ENCODE measurements at places on chromosomes 4 and X.
A peak's percentile ranks its signal among the peaks of the same experiment; 100 is the strongest.

- no peak for DNase-seq
Observed at GRCh38 chr4:3079694-3080123, 5.2 kb downstream of the HTT start.

- no peak for DNase-seq
Observed at GRCh38 chr4:181550381-181550780, 692.8 kb upstream of the TENM3 start.

- DNase-seq: no peak
Observed at GRCh38 chr4:89331686-89332544, 24.3 kb upstream of the GPRIN3 start.

GRCh38 chr4:30854531-30854930 is 134.4 kb downstream of the PCDH7 start:
- DNase-seq: no peak

DNA sequence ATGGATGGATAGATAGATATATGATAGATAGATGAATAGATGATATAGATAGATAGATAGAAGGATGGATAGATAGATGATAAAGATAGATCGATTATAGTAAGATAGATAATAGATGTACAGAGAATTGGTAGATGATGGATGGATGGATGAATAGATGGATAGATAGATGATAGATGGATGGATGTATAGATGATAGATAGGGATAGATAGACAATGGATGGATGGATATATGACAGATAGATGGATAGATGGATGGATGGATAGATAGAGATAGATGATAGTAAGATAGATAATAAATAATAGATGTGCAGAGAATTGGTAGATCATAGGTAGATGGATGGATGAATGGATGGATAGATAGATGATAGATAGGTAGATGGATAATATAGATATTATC is 12.2 kb downstream of the GYG2 start:
- DNase-seq: no peak

- no peak for DNase-seq
Observed at GRCh38 chr4:174222266-174222872, 61.1 kb downstream of the FBXO8 start.

GRCh38 chrX:71636438-71637252 is 18.3 kb upstream of the CXCR3 start:
- no peak for DNase-seq

GRCh38 chr4:94463771-94464170 is 12.0 kb downstream of the PDLIM5 start:
- no peak for DNase-seq

DNA sequence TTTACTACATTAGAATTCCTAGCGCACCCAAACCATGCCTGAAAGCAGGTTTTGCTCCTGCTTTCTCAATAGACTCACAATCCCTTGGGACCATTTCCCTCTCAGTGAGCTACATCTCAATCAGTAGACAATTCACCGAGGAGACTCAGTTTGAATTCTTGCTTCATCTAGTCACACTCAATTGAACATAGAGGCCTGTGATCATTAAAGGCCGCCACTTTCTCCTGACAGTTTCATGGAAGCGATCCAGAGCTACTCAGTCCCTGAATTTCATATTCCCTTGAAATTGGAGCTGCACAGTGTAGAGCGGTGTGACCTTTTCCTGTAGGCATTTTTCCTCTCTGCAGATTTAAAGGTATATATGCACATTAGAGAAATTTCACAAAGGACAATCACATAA is 193.9 kb upstream of the SPOCK3 start:
- no peak for DNase-seq

- DNase-seq: no peak
Observed at GRCh38 chr4:104743215-104743653, 248.5 kb upstream of the CXXC4 start.

DNA sequence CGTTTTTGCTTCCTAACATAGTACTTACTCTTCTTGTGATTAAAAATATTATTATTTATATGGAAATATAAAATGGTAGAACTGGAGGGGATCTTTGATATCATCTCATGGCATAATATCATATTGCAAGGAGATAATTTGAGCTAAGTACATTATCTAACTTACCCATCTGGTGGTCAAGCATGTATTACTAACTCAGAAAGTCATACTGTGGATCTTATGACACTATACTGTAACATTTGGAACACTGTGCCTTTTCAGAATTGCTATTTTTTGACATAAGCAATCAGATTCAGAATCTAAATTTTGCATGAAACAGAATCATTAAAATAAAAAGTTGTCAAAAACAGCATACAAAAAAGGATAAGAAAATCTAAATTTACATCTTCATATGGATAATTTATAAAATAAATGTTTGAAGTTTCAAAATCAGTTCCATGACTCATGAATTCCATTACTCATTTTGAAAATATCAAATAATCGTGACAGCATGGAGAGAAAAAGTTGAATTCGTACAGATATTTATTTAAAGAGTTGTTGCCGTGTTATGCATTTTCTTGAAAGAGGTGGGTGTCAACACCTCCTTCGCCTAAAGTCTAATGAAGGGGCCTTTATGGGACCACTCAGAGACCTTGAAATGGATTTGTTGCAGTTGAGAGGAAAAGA is 928.1 kb downstream of the PDHA2 start:
- DNase-seq: no peak

- DNase-seq: no peak
Observed at GRCh38 chrX:68440940-68441339, 7.6 kb upstream of the OPHN1 start.

- DNase-seq: no peak
Observed at GRCh38 chr4:153112041-153112441, 92.2 kb upstream of the TRIM2 start.

GRCh38 chr4:135065366-135065765 is 863.8 kb upstream of the PABPC4L start:
- DNase-seq: no peak

- DNase-seq: no peak
Observed at GRCh38 chrX:19772096-19772821, 115.1 kb downstream of the SH3KBP1 start.

GRCh38 chrX:38165023-38165422 is 55.6 kb downstream of the SRPX start:
- DNase-seq: no peak

DNA sequence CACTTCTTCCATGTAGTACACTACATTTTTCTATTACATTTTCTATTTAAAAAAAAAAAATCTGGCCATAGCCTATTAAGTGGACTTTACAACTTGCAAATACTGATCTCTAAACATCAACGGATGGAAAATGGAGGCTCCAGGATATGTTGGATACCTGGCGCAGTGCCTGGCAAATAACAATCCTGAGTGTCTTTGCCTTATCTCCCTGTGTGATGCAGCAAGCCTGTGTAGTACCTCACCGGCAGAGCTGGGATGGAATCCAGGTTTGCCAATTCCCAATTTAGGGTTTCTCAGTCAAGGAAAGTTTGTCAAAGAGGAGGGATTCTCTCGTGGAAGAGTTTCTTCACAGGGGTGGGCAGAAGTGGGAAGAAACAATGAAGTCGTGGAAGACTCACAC is 93.2 kb downstream of the KDR start:
- no peak for DNase-seq

- no peak for DNase-seq
Observed at GRCh38 chrX:20362268-20363267, 95.9 kb upstream of the RPS6KA3 start.

DNA sequence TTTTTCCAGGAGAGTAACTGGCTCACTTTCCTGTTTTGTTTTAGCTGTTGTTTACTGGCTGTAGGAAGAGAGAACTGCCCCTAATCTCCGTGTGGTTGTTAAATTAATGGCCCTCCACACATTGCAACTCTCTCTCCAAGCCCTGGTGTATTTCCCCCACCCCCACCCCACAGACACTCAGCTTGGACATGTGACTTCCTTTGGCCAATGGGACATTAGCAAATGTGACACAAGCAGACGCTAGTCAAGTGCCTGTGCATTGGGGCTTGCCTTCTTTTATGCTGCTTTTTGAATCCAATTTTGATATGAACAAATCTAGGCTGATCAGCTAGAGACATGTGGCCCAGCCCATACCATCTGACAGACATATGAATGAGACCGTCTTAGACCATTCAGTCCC is 59.6 kb upstream of the TAB3 start:
- DNase-seq: no peak

DNA sequence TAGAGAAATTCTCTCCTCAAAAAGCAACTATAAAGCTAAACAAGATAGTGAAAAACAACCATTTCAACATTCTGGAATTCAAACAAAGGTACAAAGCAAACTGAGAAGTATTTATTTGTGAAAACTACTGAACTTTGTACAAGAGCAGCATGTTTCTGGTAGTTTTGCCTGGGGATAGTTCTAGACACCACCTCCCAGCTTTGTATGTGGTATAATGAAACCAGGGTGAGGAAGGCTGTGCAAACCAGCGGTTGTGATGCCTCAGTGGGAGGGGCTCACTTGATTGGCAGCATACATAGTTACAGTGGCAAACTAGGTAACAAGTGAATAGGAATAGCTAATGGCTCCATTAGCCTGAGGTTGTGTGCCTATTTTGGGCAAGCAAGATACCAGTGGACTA is 18.6 kb upstream of the FRMD7 start:
- no peak for DNase-seq

DNA sequence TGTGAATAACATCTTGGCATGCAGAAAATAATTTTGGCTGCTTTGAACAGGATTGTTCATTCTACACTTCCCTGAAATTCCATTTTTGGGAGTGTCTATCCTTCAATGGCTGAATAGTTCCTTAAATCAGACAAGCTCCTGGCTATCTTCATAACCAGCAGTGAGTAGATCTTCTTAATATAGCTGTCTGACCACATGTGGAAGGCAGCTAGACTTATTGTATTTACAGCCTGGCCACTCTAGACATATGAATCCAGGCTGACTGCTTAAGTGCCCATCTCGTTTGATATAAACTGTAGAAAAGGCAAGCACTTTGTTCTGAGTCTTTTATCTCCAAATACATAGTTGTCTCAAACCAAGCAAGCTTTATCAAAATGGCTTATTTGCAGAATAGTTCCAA is 40.0 kb downstream of the PWWP3B start:
- no peak for DNase-seq

- DNase-seq: no peak
Observed at GRCh38 chr4:8301851-8302730, 32.5 kb downstream of the HTRA3 start.

DNA sequence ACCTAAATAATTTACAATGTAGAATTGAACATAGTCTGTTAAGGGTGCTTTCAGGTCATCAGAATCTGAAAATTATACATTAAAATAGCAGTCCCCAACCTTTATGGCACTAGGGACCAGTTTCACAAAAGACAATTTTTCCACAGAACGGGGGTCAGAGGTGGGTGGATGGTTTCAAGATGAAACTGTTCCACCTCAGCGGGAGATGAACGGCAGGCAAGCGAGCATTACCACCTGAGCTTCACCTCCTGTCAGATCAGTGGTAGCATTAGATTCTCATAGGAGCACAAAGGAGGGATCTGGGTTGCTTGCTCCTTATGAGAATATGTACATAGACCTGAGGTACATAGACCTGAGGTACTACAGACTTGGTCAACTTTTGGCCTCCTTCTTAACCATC is 29.0 kb downstream of the LRBA start:
- no peak for DNase-seq

DNA sequence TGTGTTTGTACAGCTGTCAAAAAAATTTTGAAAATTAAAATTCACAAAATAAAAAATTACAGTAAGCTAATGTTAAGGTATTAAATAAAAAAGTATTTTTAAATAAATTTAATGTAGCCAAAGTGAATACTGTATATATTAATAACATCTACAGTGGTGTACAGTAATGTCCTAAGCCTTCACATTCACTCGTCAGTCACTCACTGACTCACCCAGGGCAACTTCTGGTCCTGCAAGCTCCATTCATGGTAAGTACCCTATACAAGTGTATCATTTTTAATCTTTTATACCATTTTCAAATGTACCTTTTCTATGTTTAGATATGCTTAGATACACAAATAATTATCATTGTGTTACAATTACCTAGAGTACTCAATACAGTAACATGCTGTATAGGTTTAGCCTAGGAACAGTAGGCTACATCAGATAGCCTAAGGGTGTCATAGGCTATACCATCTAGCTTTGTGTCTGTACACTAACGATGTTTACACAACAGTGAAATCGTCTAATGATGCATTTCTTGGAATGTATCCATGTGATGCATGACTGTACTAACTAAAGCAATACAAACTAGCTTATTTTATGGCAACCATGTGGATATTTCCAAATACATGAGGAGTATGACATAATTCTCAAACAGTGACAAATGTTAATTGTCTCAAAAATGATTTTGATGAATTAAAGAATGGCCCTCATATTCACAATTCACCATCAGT is 13.7 kb downstream of the DDX60 start:
- no peak for DNase-seq

GRCh38 chrX:8179656-8180055 is 8.6 kb upstream of the VCX2 start:
- no peak for DNase-seq

GRCh38 chrX:46381630-46382029 is 163.6 kb downstream of the ZNF674 start:
- DNase-seq: no peak

DNA sequence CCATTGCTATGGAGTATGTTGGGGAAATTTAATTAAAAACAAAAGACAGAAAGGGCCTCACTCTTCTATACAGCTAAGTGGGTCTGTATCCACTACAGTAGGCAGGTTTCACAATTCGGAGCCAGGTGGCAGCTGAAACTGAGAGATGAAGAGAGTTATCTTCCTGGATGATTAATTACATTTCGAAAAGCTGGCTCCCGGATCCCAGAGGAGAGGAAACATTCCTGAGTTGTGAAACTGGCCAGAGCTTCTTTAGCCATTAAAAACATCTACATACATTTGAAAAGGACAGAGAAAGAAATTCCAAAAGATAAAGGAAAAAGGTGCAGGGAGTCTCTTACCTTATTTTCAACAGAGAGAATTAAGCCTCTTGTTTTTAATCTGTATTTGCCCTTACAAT is 15.5 kb upstream of the PDZD4 start:
- DNase-seq: no peak

GRCh38 chr4:153790962-153791551 is 2.2 kb upstream of the SFRP2 start:
- no peak for DNase-seq

- DNase-seq: no peak
Observed at GRCh38 chrX:3046253-3047240, 5.3 kb downstream of the ARSF start.

- no peak for DNase-seq
Observed at GRCh38 chr4:118757761-118758251, 72.6 kb downstream of the METTL14 start.

DNA sequence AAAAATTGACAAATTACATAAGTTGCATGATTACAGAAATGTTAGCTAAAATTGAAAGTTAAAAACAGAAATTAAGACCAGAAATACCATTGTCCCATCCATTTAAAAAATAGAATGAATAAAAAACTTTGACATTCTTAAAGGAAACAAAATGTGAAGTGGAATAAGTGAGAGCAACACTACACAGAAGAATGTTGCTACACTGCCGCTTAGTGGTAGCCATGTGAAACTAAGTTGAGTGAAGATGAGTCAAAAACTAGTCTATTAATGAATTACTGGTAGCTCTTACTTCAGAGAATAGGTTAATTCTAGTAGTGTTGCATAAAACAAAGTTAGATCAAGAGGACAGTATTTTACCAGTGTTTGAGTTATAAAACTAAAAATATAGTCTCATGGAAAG is 571.0 kb upstream of the KLHL4 start:
- DNase-seq: no peak

GRCh38 chrX:107118322-107119147 is at the start of gene RBM41:
RBM41 (minus strand) TSS chrX:107118822; CDS start chrX:107118773, 49 bp downstream.
- DNase-seq: peak; percentile 17
